Activated effector memory CD4-positive, alpha-beta T cell treated with anti-CD3 and anti-CD28 coated beads, Interleukin-2, amount 50 U/mL, for 16 hours (primary cell): ENCODE measurements at places on chromosomes 11 and 22.

DNA sequence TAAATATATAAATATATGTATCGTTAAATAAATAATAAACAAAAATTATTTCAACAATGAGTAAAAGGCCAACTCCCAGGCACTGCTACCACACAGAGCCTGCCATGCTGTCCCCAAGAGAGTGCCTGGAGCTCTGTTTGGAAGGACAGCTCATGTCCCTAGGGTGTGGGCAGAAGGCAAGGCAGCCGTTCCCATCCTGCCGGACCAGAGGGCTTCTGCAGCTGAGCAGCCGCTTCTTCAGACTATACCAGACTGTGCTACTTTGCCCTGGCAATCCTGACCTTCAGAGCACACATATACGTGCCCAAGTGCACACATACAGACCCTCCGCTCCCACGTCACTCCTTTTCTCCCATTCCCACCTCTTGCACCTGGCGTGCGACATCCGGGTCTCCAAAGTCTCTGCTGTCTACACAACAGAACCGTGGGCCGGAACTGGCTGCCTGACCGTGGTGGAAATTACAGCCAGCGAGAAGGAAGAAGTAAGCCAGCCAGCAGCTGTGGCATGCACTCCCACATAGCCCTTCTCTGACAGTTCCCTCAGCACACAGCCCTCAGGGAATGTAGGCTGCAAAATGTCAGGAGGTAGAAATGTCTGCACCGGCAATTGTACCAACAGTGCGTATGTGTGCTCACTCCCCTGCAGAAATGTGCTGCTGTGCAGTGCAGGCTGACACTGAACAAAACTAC, 24.0 kb downstream of the PAX6 start:
- DNase-seq: no peak

- no peak for DNase-seq
Observed at GRCh38 chr11:46050003-46050461, 71.2 kb downstream of the PHF21A start.

DNA sequence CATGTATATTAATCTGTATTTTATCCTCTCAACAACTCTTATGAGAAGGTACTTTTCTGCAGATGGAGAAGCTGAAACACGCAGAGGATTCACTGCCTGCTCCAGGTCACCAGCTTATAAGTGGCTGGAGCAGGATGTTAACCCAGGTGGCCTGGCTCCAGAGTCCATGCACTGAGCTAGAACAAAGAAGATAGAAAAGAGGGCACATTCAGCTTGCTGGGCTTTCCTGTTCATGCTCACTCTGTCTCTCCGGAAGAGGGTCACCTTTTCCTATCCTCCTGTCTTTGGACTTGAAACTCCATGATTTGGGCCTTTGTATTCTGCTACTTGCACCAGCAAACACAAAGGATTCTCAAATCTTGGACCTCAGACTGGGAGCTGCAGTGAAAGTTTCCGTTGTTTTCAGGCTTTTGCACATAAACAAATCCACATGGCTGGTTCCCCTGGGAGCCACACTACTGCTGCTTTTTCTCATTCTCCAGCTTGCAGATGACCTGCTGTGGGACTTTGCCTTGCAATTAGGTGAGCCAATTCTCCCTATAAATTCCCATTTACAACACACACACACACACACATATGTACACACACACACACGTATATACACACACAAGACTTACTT, 117.3 kb upstream of the GRK3 start:
- DNase-seq: no peak

DNA sequence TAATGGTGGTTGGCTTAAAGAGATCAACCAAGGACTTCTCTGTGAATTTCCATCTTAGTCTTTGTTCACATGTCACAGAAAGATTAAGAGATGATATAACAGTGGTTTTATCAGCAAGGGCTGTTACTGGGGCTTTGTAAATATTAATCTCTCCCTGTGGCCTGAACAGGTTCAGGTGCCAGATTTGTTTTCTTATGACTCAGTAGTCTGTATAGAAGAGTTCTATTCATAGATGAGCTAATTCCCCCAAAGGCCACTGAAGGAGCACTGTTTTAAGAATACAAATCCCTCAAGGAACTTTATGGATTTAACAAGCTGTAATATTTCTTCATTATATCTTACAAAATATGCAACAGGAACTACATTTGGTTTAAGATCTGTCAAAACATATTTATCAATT, 50.4 kb downstream of the TCP11L1 start:
- no peak for DNase-seq

- DNase-seq: no peak
Observed at GRCh38 chr11:62879235-62879978, 1.3 kb upstream of the SLC3A2 start.

DNA sequence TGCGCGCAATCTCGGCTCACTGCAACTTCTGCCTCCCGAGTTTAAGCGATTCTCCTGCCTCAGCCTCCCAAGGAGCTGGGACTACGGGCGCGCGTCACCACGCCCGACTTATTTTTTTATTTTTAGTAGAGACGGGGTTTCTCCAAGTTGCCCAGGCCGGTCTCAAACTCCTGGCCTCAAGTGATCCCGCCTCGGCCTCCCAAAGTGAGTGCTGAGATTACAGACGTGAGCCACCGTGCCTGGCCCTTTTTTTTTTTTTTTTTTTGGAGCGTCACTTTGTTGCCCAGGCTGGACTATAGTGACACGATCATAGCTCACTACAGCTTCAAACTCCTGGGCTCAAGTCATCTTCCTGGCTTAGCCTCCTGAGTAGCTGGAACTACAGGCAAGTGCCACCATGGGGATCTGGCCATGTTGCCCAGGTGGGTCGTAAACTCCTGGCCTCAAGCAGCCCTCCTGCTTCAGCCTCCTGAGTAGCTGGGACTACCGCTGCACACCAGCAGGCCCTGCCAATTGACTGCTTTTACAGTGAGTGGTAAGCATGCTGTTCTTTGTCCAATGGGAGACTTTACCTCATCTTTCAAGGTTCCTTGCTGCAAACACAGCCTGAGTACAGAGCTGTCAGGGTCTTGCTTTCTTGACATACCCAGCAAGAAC, 600 bp upstream of the CENPM start:
- DNase-seq: no peak

GRCh38 chr22:25542191-25542590, 22.3 kb upstream of the GRK3 start:
- no peak for DNase-seq

DNA sequence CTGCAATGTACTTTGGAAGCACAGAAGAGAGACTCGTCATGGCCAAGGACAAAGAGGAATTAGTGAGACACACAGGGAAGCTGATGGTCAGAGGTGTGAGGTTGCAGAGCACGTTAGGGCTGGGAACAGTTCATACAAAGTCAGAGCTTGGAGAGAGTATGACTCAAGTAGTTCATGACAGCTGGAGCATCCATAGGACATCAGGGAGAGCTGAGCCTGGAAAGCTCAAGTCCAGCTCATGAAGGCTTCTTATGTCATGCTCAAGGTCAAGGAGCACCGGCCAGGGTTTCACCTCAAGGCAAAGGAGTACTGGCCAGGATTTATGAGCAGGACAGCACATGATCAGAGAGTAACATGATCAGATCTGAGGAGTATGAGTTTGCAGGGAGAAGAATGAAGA, 64.6 kb upstream of the CHST1 start:
- DNase-seq: no peak

- DNase-seq: no peak
Observed at GRCh38 chr11:122733318-122733717, 77.8 kb downstream of the UBASH3B start.

- DNase-seq: no peak
Observed at GRCh38 chr11:123461164-123461563, 31.1 kb downstream of the GRAMD1B start.

- no peak for DNase-seq
Observed at GRCh38 chr11:74320538-74320937, 9.1 kb upstream of the P4HA3 start.

DNA sequence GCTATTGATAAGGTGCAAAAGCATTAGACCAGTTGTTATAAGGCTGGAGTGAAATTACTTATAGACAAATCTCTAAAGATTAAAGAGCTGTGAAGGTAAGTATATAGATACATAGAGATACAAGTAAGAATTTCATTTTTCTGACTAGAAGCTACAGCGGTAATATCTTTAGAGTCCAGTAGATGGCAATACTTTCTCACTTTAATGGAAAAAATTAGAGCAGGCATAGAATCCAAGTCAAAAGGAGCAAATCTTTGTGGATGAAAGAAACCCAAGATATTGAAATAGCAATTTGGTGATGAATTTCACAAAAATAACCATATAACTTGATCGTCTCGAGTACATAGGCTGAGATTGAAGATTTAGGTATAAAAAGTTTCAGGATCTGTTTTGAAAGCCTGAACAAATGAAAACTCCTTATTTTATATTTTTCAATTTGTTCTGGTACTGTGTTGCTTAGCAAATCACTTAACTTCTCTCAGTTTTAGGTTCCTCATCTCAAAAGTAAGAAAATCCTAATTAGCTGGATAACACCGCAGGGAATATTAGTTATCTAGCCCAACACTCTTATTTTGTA, 81.9 kb downstream of the UVRAG start:
- DNase-seq: no peak

GRCh38 chr22:47445716-47446290, 683.4 kb downstream of the TBC1D22A start:
- no peak for DNase-seq

DNA sequence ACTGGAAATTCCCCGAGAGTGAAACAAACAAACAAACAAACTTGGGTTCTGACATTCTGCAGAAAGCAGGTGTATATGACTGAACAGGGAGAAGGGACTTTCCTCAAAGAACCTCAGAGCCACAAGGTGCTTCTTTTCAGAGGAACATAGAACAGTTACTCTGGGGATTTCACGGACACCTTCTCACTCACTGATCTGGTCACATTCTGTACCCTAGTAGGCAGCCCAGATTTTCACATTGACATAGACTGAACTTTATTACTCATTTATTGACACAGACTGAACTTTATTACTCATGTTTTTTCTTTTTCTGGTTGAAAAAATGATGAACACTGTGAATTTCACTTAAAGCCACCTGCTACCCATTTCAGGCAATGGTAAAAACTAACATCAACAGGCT, 263.0 kb downstream of the OPCML start:
- DNase-seq: no peak
